ENCODE measurements at places on chromosomes 11 and 22.

- no peak for DNase-seq
Measured at GRCh38 chr22:40015358-40015976, 20.7 kb downstream of the FAM83F start.

- no peak for DNase-seq
Measured at GRCh38 chr11:57213342-57214097, 23.5 kb downstream of the APLNR start.

- DNase-seq = no peak
Measured at GRCh38 chr11:67665541-67666302, 8.7 kb downstream of the ALDH3B2 start.

DNA sequence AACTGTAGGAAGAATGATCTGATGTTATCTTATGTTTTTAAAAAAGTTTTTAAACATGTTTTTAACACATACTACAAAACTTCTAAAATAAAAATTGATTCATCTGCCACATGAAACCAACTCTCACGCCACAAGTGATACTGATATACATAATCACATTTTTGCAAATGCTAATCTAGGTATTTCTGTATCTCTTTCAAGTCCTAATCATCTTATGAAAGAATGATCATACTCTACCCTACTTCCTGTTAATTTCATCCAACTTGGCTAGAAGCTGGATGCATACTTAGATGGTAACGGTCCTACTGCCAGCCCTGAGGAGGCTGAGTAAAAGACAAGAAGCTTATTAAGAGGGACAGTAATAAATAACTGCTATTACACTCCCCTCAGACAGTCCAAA is 19.2 kb downstream of the THAP12 start:
- no peak for DNase-seq

GRCh38 chr22:19412478-19412877 is 19.1 kb downstream of the HIRA start:
- no peak for DNase-seq

GRCh38 chr22:29211066-29211465 is 5.4 kb downstream of the EMID1 start:
- no peak for DNase-seq

DNA sequence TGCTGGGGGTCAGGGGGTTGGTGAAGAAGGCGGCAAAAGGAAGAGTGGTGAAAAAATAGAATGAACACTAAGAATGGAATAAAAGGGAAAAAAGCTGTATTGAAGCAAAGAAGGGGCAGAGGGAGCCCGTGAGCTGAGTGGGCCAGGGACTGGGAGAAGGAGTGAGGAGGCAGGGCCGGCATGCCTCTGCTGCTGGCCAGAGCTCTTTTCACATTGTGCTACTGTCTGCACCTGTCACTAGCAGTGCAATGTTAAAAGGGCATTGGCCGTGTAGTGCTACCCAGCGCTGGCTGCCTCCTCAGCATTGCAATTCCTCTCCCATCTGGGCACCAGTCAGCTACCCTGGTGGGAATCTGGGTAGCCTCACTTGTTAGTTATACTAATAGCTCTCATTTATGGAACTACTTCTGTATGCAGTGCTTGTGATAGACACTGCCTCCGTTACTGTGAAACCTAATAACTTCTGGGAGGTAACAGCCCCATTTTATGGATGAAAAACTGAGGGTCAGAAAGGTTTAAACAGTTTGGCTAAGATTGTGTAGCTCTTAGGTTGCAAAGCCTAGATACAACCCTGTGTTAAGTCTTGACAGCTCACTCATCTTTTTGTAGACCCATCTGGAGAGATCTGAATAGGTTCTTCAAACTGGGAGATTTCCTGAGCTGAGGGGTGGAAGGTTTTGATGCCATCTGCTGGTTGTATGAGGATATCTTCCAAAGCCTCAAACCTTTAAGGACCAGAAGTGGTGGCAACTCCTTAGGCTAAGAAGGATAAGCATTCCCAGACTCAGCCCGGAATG is 8.5 kb downstream of the YPEL4 start:
- no peak for DNase-seq

- DNase-seq = no peak
Measured at GRCh38 chr11:33417121-33417520, 159.9 kb downstream of the HIPK3 start.

DNA sequence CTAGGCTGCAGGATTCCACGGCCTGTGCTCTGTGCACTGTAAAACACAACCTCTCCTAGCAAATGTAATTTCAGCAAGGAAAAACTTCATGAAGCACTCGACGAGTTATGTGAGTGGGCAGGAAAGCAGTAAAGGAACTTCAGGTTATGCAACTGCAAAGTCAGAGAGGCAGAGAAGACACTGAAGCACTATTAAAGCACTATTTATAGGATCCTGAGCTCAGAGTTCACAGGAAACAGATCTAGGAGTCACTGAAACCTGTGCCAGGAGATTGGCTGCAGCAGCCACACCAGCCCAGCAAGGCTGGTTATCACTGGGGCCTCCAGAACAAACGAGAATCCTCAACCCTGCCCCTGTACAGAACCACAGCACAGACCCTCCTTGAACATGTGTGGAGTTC is 2.5 kb downstream of the SMIM35 start:
- DNase-seq = no peak

GRCh38 chr11:121476379-121477032 is 23.7 kb upstream of the SORL1-AS1 start:
- DNase-seq = peak; percentile 73

- no peak for DNase-seq
Measured at GRCh38 chr11:4454021-4454420, 4.9 kb downstream of the OR52K2 start.

Data from NCI-H774 (cell line).